Osteoblast (primary cell): ENCODE measurements at places on chromosomes 13 and 19. TPM values are rescaled to one million over a fixed set of nuclear protein-coding genes. Genes with fewer than 3 reads are reported as not detected.

DNA sequence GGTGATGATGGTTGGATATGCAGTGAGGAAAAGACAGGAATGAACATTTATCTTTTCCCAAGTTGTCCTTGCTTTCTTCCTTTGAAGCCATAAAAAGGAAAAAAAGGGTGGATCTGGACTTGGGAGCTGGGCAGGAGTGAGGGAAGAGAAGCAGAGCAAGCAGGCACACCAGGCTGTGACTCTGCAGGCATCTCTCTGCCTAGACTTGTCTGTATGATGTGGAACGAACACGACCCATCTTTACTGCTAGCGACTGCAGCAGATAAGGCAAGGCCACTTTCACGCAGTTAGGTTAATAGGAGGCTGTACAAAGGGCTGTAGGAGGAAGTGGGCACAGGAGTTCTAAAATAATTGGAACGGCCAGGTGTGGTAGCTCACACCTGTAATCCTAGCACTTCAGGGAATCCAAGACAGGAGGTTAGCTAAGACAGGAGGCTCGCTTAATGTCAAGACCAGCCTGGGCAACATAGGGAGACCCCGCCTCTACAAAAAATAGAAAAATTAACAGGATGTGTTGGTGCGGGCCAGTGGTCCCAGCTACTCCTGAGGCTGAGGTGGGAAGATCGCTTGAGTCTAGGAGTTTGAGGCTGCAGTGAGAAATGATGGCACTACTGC, 961 bp upstream of the URI1 start:
- H3K27me3 ChIP-seq: no peaks in the 10 kb centered on the region
- H3K36me3 ChIP-seq: no peaks in the 10 kb centered on the region
- no peak overlapping the region for H3K27ac ChIP-seq
- no peak overlapping the region for H3K4me3 ChIP-seq

DNA sequence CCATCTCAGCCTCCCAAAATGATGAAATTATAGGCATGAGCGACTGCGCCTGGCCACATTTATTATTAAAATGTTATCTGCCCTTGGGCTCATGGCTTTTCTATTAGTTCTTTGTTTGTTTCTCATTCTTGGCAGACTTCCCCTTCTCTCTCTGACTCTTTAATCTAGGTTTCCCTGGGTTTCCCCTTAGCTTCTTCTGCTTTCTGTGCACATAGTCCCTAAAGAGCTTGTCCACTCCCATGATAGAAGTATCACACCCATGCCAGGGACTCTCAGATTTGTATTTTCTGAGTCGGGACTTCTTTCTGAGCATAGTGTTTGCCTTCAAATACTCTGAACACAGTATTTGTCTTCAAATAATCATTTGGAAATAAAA, 38.6 kb upstream of the ITM2B start:
- H3K4me3 ChIP-seq: no peak overlapping the region
- H3K36me3 ChIP-seq: no peaks in the 10 kb centered on the region
- no peak overlapping the region for H3K27ac ChIP-seq
- no peak for DNase-seq

ANKRD24 gene
- 0.29 and 0.72 TPM in 2 replicates for total RNA-seq

DNA sequence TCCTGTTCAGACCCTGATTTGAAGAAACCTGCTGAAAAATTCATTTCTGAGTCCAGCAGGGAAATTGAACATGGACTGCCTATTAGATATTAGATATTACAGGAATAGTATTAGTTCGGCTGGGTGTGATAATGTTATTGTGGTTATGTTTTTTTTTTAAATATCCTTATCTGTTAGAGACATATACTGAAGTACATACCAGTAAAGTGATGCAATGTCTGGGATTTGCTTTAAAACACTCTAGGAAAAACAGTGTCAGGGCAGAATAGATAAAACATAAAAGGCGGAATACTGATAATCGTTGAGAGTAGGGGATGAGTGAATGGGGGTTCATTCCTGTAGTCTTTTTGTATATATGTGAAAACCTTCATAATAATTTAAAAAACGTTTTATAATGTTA, 28.7 kb upstream of the AMER2 start:
- no peaks in the 10 kb centered on the region for H3K4me1 ChIP-seq
- H3K36me3 ChIP-seq: no peaks in the 10 kb centered on the region
- no peak for DNase-seq
- no peak overlapping the region for H3K4me3 ChIP-seq

DNA sequence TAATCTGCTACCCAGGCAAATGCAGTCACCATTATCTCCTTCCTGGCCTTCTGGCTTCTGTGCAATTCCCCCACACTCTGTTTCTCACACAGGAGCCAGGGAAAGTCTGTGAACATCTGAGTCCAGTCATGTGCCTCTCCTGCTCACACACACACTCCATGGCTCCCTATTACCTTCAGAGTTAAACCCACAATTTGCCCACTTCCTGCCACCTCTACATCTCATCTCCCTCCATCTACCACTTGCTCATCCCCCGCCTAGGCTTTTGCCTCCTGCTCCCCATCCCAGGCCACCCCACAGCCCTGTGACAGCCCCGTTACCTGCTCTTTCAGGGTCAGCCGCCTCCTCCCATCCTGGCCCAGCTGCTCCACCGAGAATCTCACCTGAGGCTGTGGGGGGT, 13.5 kb downstream of the IL12RB1 start:
- no peak overlapping the region for H3K27ac ChIP-seq
- H3K36me3 ChIP-seq: no peaks in the 10 kb centered on the region
- H3K4me3 ChIP-seq: no peak overlapping the region
- H3K27me3 ChIP-seq: no peaks in the 10 kb centered on the region
- H3K4me1 ChIP-seq: no peaks in the 10 kb centered on the region
- no peak for DNase-seq

- H3K4me1 ChIP-seq: no peaks in the 10 kb centered on the region
- H3K27ac ChIP-seq: no peak overlapping the region
- no peak overlapping the region for H3K4me3 ChIP-seq
- no peaks in the 10 kb centered on the region for H3K36me3 ChIP-seq
These were observed 17.8 kb downstream of the KCTD12 start for GRCh38 chr13:76868371-76868770.

GRCh38 chr13:41543664-41544300, 86.4 kb downstream of the RGCC start:
- no peak overlapping the region for H3K4me3 ChIP-seq
- no peak for DNase-seq
- peaks cover 21% of the 10 kb centered on the region for H3K4me1 ChIP-seq
- H3K27me3 ChIP-seq: peaks cover 4% of the 10 kb centered on the region
- no peaks in the 10 kb centered on the region for H3K36me3 ChIP-seq

DNA sequence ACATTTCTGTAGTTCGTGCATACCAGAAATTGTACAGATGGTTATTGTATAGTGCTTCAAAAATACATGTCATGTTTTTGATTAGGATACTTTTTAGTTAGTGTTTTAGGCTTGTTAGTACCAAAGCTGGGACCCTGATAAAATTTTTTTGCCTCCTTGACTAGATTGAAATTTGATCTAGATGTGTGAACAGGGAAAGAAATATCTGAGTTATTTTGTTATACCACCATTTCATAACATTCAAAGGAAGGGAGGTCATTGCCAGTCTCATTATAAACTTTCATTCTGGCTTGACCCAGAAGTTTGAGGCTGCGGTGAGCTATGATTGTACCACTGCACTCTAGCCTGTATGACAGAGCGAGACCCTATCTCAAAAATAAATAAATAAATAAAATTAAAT, 9.0 kb downstream of the LMO7 start:
- H3K4me1 ChIP-seq: peaks cover 81% of the 10 kb centered on the region
- no peaks in the 10 kb centered on the region for H3K27me3 ChIP-seq
- no peak for DNase-seq
- H3K36me3 ChIP-seq: peaks cover 73% of the 10 kb centered on the region
- H3K27ac ChIP-seq: no peak overlapping the region
- H3K4me3 ChIP-seq: no peak overlapping the region

ANKLE1 gene
- not detected in 2 replicates for total RNA-seq
